Omental fat pad (tissue), 4 donors: ENCODE measurements at places on chromosomes 16 and 17. TPM values are rescaled to one million over a fixed set of nuclear protein-coding genes. Genes with fewer than 3 reads are reported as not detected.

GRCh38 chr16:56869513-56870275, 4.7 kb downstream of the SLC12A3 start:
- no peak for DNase-seq

DNA sequence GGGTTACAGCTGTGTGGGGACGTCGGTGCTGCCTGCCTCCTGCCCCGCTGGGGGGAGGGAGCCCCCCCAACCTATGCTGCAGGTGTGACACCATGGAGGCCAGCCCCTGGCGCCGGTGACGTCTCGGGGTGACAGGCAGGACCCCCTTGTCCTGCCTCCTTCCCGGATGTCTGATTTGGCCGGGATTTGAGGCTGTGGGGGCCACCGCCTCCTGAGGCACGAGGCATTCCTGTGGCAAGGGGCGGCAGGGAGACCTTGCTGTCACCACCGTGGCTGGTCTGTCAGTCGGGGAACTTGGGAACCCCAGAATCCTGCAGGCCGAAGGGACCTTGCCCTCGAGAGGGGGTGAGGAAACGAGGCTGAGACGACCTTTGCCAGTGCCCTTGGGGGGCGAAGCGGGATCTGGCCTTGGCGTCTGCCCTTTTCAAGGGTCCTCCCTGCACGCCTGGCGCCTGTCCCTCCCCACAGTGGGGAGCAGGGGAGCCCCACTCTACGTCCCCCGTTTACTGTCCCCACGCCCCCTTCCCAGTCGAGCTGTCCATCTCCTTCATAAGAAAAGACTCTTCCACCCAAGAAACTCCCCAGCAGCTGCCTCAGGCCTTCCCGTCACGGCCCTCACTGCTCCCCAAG, 74.4 kb downstream of the METRNL start:
- no peak for DNase-seq

DNA sequence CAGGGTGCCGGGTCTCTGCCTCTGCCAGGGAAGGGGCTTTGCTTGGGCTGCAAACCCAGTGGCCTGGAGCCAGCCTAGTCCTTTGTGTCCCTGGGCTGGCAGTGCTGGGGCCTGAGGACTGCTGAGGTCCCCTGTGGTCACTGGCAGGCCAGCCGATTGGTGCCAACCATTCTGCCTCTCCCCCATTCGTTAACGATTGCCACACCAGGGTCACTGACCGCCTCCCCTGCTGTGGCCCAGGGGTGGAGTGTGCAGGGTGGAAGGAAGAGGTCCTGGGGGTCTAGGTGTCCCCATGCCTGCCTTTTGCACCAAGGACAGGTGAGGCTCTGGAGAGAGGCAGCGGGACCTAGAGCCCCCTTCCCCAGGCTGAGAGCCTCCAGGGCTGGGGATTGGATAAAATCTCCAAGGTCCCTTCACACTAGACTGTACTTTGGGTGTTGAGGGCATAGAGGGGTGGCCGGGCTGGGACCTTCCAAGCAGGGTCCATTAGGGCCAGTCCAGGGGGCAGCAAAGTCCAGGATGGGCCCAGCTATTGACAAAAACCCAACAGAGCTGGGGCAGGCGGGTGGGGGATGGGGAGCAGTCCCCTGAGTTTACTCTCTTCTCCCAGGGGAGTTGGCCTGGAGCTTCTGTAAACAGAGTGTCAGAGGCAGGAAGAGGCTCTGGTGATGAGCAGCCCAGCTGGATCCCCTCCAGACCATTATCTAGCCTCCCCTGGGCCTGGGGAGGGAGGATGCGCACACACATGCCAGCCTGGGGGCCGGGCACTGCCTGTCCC, 1.1 kb downstream of the VASN start:
- no peak for DNase-seq

DNA sequence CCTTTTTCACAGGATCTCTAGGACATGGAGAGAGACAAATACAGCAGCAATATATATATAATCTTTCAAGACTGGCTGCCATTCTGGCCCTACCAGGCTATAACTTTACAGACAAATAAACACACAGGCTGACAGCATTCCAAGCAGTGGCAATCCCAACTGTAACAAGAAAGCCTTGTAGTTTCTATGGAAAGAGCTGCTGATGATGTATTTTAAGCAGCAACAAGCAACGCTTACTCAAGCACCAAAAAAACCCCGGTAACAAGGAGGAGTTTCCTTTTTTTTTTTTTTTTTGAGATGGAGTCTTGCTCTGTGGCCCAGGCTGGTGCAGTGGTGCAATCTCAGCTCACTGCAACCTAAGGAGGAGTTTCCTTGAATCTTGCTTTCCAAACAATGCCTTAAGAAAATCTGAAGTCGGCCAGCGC, 23.2 kb downstream of the LSM12 start:
- DNase-seq = no peak

- DNase-seq = no peak
Measured at GRCh38 chr16:81554979-81555378, 110.4 kb downstream of the CMIP start.

GRCh38 chr16:74868501-74868900, 93.9 kb upstream of the FA2H start:
- no peak for DNase-seq

The HOXB4 gene
- 8.7 TPM for total RNA-seq

The ITGA2B gene
- 0.72 TPM for total RNA-seq
